ENCODE measurements at places on chromosomes 6 and 20.

GRCh38 chr6:115602466-115602865 is 458.2 kb downstream of the FRK start:
- DNase-seq, result no peak

- no peak for DNase-seq
These were observed 69.6 kb upstream of the ADGRF1 start for GRCh38 chr6:47111685-47112084.

DNA sequence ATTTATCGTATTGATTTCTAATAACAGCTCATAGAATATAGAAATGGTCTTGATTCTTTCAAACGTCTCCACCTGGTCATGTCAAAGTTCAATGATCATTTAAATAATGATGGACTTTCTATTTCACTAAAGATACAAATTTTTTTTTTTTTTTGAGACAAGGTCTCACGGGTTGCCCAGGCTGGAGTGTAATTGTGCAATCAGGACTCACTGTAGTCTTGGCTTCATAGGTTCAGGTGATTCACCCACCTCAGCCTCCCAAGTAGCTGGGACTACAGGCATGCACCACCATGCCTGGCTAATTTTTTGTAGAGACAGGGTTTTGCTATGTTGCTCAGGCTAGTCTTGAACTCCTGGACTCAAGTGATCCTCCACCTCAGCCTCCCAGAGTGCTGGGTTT is 25.2 kb downstream of the KLHL31 start:
- no peak for DNase-seq

DNA sequence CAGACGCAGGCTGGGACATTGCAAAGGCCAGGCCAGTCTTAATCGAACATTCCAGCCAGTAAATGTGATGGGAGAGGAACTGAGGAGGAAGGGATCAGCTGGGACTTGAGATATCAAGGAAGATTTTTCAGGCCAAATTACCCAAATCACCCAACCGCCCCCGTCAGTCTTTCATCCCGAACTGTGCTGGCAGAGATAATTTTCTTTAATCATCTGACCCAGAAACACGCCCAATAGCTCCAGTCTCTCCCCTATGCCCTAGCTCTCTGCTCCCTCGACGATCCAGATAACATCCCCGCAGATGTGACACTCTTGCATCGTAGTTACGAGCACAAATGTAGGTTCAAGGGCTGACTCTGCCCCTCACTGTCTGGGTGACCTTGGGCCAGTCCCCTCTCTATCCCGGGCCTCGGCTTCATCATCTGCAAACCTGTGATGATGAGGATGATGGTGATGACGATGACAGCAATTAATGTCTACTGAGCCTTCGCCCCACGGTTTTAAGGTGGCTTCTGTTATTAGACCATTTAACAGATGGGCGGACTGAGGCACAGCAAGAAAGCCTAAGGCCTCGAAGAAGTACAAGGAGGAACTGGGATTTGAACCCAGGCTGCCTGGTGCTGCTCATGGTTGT is 118.6 kb downstream of the PREX1 start:
- DNase-seq, result no peak

GRCh38 chr20:45301824-45302271 is 4.8 kb upstream of the RBPJL start:
- no peak for DNase-seq

GRCh38 chr6:1614448-1615150 is 4.9 kb downstream of the FOXC1 start:
- no peak for DNase-seq

- no peak for DNase-seq
These were observed 148.4 kb downstream of the HIVEP2 start for GRCh38 chr6:142796571-142796970.

GRCh38 chr6:143395699-143396098 is 54.8 kb downstream of the ADAT2 start:
- DNase-seq, result no peak

DNA sequence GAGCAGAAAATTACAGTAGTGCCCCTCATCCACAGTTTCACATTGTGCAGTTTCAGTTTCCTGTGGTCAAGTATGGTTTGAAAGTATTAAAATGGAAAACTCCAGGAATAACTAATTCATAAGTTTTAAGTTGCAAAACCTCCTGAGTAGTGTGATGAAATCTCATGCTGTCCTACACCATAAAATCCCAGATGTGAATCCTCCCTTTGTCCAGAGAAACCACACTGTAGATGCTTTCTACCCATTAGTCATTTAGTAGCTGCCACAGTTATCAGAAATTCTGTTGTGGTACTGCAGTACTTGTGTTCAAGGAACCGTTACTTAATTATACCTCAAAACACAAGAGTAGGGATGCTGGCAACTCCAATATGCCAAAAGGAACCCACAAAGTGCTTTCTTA is 74.7 kb downstream of the PTCHD4 start:
- DNase-seq, result no peak

- no peak for DNase-seq
These were observed 54.3 kb downstream of the SLC23A2 start for GRCh38 chr20:4946986-4947385.

GRCh38 chr6:63677282-63677681 is 41.7 kb downstream of the PHF3 start:
- no peak for DNase-seq

- DNase-seq, result no peak
These were observed 50.5 kb downstream of the CFAP61 start for GRCh38 chr20:20102716-20103258.

DNA sequence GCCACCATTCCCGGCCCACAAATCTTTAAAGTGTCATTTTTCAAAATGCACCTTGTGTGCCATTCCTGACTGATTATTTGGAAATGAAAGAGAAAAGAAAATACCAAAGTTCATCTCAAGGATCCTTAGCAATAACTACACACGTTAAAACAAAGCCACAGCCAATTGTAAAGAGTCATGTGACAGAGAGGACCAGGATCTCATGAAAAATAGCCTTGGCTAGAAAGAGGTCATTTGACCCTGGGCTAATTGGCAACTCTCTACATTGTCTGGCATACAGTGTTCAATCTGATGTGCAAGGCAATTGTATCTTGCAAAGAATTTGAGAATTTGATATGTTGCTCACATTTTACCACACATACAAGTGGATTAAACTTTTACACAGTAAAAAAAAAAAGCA is 31.6 kb upstream of the HLA-G start:
- no peak for DNase-seq

GRCh38 chr6:153842491-153842890 is 196.5 kb upstream of the OPRM1 start:
- no peak for DNase-seq

GRCh38 chr6:84554074-84554473 is 210.3 kb downstream of the TBX18 start:
- no peak for DNase-seq

DNA sequence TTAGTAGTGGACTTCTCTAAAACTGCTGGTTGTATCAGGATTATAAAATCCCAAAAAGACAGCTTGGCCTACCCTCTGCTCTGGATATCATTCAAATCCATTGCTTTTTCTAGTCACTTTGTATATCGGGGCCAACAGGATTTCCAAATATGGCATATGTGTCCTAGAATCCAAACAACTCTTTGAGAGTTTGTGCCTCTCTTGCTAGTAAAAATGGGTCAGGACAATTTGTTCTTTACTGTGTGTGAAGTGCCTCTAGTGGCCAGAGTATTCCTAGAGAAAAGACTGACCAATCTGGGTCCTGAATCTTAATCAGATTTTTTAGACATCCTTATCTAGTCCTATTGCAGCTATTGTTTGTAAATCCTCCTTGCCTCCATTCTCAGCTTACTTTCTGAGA is 33.5 kb upstream of the MANEA start:
- no peak for DNase-seq

DNA sequence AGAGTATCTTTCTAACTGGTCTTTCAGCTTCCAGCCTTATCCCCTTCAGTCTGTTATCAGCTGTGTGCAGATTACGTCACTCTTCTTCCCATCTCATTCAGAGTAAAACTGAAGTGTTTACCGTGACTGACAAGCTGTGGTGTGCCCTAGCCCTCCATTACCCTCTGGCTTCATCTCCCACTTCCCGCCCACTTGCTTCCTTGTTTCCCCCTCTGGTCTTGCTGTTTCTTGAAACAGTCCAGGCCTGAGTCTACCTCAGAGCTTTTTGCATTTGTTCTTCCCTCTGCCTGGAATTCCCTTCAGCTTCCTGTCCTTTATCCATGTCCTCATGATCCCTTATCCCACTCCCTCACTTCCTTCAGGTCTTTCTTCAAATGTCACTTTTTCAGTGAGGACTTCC is 66.9 kb downstream of the CARMIL1 start:
- no peak for DNase-seq

DNA sequence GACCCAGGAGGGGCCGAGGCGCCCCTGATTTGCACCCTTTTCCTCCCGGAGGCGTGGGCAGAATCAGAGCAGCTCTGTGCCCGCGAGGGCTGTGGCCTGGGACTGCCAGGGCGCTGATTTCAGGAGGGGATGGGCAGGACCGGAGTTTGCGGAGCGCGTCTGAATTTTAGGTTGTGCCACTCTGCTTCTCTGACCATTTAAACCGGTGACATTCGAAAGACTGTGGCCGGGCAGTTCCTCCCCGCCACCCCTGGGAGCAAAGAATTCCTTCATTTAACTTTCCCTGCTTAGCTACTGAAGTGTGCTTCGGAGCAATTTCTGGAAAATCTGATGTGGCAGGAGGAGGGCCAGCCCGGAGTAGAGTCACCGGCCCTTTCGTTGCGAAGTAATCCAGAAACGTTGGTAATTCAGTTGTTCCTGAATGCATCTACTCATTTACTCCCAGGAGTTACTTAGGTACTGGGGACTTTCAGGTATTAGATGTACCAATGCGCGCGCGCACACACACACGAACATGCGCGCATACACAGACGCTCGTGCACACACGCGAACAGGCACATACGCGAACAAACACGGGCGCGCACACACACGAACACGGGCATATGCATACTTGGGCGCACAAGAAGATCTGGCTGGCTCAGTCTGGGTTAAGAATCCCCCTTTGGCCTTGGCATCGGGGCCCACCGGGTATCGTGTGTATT is 568 bp downstream of the CCDC170 start:
- DNase-seq, result peak; percentile 25

All from NCI-H1930 (cell line).